ENCODE measurements at places on chromosomes 13 and 19. TPM values are rescaled to one million over a fixed set of nuclear protein-coding genes. Genes with fewer than 3 reads are reported as not detected.

KLF1 gene
- not detected for total RNA-seq

CACNG7 gene
- total RNA-seq, result 4.7 TPM

IL12RB1 gene
- total RNA-seq, result not detected

LILRB5 gene
- not detected for total RNA-seq

SHANK1 gene
- total RNA-seq, result 6.7 TPM

ZNF17 gene
- 3.2 TPM for total RNA-seq

RANBP3 gene
- total RNA-seq, result 44.2 TPM

C19orf33 gene
- total RNA-seq, result 27.9 TPM

SLC25A41 gene
- total RNA-seq, result not detected

FAM174C gene
- total RNA-seq, result 62.4 TPM

ZNF418 gene
- total RNA-seq, result 1.7 TPM

SLC15A1 gene
- total RNA-seq, result not detected

CD22 gene
- not detected for total RNA-seq

FREM2 gene
- 0.16 TPM for total RNA-seq

PLEKHF1 gene
- total RNA-seq, result 10.5 TPM

CEACAM4 gene
- total RNA-seq, result not detected

HCST gene
- not detected for total RNA-seq

ZNF813 gene
- total RNA-seq, result 1.5 TPM

FPR3 gene
- not detected for total RNA-seq

TUBA3C gene
- total RNA-seq, result not detected

ADAT3 gene
- 11.7 TPM for total RNA-seq

FGF22 gene
- not detected for total RNA-seq

ZNF763 gene
- 0.13 TPM for total RNA-seq

MAP4K1 gene
- total RNA-seq, result not detected

IL17D gene
- total RNA-seq, result 0.78 TPM

SYNE4 gene
- total RNA-seq, result 1.2 TPM

CYSLTR2 gene
- total RNA-seq, result 1.6 TPM

CYP2F1 gene
- not detected for total RNA-seq

PRTN3 gene
- 2.6 TPM for total RNA-seq

ICAM3 gene
- 4.2 TPM for total RNA-seq

NLRP9 gene
- total RNA-seq, result not detected

NECTIN2 gene
- total RNA-seq, result 164 TPM

PDX1 gene
- not detected for total RNA-seq

ASPDH gene
- total RNA-seq, result not detected

SIGLEC6 gene
- not detected for total RNA-seq

RXFP2 gene
- not detected for total RNA-seq

LENG9 gene
- 6.3 TPM for total RNA-seq

PNMA8A gene
- total RNA-seq, result 1.1 TPM

PRSS57 gene
- not detected for total RNA-seq

FLT3LG gene
- 3.5 TPM for total RNA-seq

NLRP4 gene
- total RNA-seq, result not detected

LILRA5 gene
- not detected for total RNA-seq

PRRG2 gene
- total RNA-seq, result 2.1 TPM

SIAH3 gene
- 0.08 TPM for total RNA-seq

FBXO27 gene
- 3.4 TPM for total RNA-seq

Measured in epithelial cell of alveolus of lung (primary cell).